ENCODE measurements at places on chromosomes 13 and 19.

DNA sequence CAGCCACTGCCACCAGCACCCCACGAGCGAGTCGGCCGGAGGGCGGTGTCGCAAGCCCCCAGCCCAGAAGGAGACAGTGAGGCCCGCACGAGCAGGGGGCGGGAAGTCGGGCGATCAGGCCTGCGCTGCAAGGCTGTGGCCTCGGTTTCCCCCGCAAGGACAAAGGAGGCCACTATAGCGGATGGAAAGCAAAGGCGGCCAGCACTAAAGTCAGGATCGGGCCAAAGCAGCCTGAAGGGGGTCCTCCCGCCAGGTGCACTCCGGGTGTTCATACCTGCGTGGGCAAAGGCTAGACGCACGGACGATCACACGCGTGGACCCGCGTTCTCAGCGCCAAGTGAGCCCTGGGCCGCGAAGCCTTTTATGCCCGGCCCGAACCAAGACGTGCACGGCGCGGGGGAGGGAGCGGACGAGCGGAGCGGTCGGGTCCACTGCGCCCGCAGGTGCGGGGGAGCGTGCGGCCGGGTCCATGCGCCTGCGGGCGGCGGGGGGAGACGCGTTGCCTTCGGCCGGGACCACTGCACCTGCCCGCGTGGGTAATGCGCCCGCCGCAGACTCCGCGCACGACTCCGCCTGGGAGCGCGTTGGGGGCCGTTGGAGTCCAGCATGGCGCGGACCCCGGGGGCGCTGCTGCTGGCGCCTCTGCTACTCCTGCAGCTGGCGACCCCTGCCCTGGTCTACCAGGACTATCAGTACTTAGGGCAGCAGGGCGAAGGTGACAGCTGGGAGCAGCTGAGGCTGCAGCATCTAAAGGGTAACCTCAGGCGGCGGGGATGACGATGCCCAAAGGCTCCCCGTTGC lies at the start of the genes PRDX2 and THSD8:
TSS of gene PRDX2 (minus strand) at position 335 of the 801 bp plus-strand sequence. CDS start 539 bp downstream, outside the sequence.
TSS of gene THSD8 (plus strand) at position 604 of the 801 bp plus-strand sequence. CDS start at position 607, 3 bp downstream.
- DNase-seq: no peak

DNA sequence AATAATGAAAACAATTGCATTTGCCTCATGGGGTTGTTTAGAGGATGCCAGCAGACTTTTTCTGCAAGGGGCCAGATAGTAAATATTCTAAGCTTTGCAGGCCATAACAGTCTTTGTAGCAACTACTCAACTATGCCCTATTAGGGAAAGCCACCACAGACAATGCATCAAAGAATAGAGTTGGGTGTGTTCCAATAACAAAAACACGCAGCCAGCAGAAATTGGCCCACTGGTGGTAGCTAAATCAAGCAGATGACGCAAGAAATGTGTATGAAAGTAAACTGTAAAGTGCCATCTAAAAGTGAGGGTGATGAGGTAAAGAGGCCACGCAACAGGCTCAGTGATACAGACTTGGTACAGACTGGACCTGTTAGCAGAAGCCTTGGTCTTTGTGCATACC lies 75.2 kb upstream of the SIAH3 start:
- no peak for DNase-seq

- peak; percentile 45 for DNase-seq
Measured at GRCh38 chr13:99916366-99917103, 55.0 kb downstream of the ZIC5 start.

DNA sequence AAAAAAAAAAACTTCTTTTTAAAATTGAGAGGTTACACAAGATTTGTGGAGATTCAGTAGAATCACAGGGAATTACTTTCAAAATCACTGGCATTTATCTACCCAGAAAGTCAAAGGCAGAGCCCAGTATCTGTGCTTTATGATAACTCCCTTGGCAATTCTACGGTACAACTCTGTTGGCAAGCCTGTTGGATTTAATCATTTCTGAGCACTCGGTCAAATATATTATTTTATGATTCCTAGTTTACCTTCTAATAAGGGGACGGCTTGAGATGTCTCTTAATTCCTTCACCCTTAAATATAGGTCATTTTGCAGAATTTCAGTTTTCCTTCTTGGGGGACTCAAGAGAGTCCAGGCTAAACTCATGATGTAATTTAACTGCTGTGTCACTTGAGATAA lies 987.6 kb downstream of the EFNB2 start:
- no peak for DNase-seq

- peak; percentile 77 for DNase-seq
Measured at GRCh38 chr19:57769345-57770131, at the start of gene ZNF586. TSS of gene ZNF586 (plus strand) at chr19:57769676. CDS start at chr19:57769843, 167 bp downstream.

DNA sequence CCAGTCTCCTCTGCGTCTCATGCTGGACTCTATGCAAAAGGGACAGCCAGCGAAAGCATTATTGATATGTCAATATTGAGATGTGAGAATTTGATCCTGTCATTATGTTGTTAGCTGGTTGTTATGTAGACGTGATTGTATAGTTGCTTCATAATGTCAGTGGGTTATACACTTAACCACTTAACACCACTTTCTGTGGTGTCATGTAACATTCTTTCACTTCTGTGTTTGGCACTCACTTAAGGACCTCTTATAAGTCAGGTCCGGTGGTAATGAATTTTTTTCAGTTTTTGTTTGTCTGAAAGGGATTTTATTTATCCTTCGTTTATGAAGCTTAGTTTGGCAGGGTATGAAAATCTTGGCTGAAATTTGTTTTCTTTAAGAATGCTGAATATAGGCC lies 7.1 kb upstream of the SIGLEC7 start:
- DNase-seq: no peak

GRCh38 chr13:46041419-46041839 lies 11.1 kb downstream of the ZC3H13 start:
- peak; percentile 84 for DNase-seq

GRCh38 chr13:23680845-23681669 lies 110.8 kb downstream of the TNFRSF19 start:
- DNase-seq: peak; percentile 39

DNA sequence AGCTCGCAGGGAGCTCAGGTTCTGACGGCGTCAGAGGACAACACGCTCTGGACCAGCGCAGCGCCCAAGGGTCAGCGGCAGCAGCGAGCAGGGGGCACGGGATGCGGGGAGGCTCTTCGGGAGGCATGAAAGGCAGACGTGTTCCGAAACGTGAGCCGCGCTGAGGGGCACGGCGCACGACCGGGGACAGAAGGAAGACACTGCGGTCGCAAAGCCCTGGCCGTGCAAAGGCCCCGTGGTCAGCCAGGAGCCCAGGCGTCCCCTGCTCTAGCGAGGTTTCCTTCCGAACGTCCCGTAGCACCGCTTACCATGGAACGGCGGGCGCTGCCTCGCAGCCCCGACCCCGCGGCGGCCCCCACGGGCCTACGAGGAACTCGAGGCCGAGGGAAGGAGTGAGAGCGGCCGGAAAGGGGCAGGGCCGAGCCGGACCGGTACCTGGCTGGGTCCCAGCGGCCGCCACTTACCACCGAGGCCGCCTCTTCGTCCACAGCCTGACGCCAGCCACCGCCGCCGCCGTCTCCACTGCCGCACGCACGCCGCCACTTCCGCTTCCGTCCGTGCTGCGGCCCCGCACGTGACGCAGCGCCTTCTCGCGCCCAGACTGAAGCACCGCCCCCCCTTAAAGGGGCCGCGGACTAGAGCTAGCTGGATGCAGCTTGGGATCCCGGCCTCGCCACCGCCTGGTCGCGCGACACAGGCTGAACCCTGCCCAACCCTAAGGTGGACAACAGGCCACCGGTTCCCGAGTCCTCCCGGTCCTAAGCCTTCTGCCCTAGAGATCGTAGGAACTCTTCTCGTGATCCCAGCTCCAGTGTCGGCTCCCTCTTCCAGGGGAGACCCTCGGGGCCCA lies 9.4 kb downstream of the ABHD17A start:
- DNase-seq: peak; percentile 72

DNA sequence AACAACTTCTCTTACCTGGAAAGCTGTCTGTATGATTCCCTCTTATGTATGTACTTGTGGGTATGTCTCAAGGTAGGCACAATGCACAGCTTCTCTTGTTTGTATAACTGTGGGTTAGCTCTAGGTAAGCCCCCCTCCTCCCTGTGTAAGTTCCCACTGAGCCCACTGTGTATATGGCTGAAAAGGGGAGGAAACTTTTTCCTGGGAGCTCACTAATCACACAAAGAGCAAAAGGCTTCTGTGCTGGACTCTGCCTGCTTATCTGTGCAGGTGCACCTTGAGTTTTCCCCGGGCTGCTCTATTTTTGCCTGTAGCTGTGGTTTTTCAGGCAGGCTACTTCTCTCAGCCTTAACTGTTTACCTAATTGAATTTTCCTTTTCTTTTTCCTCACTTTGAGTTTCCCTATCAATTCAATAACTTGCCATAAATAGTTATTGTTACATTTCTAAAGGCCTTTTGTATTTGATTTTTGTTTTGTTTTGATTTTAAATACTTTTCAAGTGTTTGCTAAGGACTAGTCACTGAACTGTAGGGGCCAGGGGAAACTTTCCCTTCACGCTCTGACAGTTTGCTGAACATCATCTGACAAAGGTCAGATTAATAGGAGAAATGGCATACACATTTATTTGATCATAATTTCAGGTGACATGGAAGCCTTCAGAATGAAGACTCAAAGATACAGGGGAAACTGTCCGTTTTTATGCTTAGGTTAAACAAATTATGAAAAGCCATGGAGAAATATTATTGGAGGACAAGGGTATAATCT lies 423.5 kb upstream of the ATXN8OS start:
- DNase-seq: no peak

DNA sequence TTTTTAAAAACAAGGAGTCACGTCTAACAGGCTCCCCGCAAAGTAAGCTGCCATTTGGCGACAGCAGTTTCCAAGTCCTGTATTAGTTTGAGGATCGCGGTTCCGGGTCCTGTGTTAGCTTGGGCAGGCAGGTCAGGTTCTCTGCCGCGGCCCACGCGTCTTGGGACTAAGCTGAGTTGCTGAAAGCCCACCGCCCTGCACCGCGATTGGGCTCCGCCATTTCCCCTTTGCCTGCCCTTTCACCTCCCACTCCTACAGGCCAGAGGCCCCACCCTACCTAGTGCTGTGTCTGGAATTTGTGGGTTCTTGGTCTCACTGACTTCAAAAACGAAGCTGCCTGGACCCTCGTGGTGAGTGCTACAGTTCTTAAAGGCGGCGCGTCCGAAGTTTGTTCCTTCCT lies 6.8 kb downstream of the PARP4 start:
- no peak for DNase-seq

GRCh38 chr19:40686882-40687524 lies 3.4 kb downstream of the NUMBL start:
- no peak for DNase-seq

- DNase-seq: no peak
Measured at GRCh38 chr13:113091891-113092775, 13.5 kb upstream of the F7 start.

DNA sequence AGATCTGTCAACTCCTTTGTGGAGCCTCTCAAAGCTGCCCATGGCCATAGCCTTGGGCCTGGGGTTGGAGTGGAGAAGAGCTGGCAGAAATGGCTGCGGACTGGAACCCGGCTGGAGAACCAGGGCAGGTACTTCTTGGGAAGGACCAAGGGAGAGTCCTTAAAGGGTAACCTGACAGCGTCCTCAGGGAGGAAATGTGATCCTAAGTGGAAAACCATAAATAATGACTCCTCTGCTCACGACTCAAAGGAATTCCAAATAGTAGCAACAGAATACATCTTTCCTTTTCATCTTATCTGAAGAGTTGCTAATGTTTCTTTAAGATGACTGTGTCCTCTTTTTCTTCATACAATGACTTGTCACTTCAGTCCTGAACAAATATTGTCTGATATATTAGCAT lies 41.0 kb downstream of the RAP2A start:
- no peak for DNase-seq

- no peak for DNase-seq
Measured at GRCh38 chr19:3985643-3986259, 488 bp upstream of the EEF2 start.

- DNase-seq: no peak
Measured at GRCh38 chr13:71274923-71275608, 591.9 kb downstream of the DACH1 start.

DNA sequence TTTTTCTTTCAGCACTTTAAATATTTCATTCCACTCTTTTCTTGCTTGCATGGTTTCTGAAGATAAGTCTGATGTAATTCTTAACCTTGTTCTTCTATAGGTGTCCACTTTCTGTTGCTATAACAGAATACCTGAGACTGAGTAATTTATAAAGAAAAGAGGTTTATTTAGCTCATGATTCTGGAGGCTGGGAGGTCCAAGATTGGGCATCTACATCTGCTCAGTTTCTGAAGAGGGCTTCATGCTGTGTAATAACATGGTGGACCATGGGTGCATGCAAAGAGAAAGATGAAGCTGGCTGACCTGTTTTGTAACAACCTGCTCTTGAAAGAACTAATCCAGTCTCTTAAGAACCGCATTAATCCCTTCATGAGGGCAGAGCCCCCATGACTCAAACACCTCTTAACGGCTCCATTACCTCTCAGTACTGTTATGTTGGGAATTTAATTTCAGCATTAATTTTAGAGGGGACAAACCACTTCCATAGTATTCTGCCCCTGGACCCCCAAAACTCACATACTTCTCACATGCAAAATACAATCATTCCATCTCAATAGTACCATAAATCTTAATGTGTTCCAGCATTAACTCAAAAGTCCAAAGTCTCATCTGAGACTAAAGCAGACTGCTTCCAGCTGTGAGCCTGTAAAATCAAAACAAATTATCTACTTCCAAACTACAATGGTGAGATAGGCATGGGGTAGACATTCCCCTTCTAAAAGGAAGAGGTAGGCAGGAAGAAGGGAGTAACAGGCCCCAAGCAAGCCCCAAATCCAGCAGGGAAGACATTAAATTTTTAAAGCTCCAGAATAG lies 9.6 kb upstream of the FGF9 start:
- DNase-seq: no peak

GRCh38 chr13:24053519-24054251 lies 106.8 kb upstream of the SPATA13 start:
- DNase-seq: no peak

GRCh38 chr13:38700051-38700450 lies 13.2 kb downstream of the FREM2 start:
- DNase-seq: no peak

DNA sequence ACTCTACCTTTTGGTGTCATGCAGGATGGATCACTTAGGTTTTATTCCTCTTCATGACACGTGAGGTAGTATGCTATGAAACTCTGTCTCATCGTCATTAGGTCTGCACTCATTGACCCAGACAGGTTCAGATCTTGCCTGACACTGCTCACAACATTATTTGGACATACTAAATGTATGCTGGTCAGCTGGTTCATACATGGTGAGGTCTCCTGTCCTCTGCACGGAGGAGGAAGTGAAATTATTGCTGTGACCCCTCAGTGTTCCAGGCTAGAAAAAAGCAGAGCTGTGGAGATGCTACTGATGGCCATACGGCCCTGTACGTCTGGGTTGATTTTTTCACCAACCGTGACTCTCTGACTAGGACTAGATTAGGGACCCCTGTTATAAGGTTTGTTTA lies 35.8 kb downstream of the LATS2 start:
- DNase-seq: no peak

- no peak for DNase-seq
Measured at GRCh38 chr19:48768994-48769713, 13.8 kb downstream of the FGF21 start.

DNA sequence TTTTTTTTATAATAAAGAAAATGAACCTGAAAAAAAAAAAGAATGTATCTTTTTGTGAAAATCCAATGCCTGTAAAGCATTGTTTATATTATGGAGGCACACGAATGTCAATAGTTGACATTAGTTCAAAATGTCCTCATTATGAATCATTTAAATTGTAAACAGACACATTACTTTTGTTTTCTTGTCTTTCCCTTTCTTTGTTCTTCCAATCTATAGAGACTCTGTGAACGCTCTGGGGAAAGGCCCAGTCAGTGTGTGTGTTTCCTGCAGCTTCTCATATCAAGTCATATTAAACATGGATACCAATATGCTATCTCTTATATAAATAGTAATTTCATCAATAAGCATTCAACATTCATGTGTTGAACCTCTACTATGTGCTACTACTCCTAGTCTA lies 193.1 kb downstream of the KCTD12 start:
- DNase-seq: no peak

GRCh38 chr19:6056801-6057650 lies 53.3 kb downstream of the RFX2 start:
- DNase-seq: peak; percentile 68

Data from fibroblast of skin of left quadriceps (primary cell).